Stimulated activated CD8-positive, alpha-beta memory T cell treated with anti-CD3 and anti-CD28 coated beads, Interleukin-4, amount 100 ng/mL, for 1 hour (primary cell): ENCODE measurements at places on chromosomes 4 and X.

DNA sequence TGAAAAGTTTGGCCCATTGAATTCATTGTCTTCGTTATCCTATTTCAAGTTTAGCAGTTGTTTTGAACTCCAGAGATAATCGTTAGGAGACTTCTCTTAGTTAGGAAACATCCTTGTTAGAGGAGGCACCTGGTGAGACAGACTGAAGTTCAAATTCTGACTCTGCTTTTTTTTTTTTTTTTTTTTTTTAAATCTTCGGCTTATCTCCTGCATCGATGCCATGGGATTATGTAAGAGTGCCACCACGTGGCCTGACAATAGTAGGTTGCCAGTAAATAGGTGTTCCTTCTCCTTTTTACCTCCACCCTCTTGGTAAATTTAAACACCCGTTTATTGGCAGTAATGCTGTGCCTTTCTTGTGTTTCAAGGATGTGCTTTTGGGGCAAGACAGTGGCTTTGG is 149.3 kb downstream of the SOWAHB start:
- DNase-seq, result no peak

GRCh38 chr4:121510341-121510874 is 129.6 kb upstream of the QRFPR start:
- DNase-seq, result no peak

DNA sequence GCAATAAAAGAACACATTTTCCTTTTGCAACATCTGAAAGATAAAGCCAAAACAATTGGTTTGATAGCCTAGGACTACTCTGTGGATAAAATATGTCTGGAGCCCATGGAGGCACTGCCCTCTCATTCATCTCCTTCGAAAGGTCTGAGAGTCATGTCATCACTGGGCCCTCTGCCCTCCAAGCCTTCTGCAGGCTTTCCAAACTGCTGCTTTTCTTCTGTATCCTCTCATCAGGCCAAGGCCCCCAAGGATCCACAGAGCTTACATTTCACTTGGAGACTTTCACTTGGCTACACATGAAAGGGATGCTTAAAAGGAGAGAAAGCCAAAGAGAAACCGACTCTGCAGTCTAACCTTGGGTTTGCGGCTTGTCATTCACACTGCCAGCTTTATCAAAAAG is 109.9 kb downstream of the SH3RF1 start:
- DNase-seq, result no peak

- DNase-seq, result no peak
These were observed 146.3 kb downstream of the OPHN1 start for GRCh38 chrX:68286980-68287379.

GRCh38 chrX:118773782-118774181 is 46.4 kb downstream of the IL13RA1 start:
- DNase-seq, result no peak

DNA sequence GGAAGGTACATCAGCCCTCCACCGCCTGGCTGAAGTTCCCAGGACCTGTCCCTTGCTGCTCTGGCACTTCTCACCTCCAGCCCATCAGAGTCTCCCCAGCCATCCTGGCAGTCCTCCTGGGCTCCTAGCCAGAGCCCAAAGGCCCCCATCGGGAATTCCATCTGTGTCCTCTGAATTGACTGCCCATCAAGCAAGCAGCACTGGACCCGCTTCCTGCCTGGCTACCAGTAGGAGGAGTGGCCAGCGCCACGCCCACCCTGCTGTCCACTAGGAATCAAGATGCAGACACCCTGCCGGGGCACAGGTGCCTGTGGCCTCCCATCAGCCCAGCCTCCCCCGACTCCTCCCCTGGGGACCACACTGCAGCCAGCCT is 47.2 kb downstream of the C4orf50 start:
- DNase-seq, result no peak

DNA sequence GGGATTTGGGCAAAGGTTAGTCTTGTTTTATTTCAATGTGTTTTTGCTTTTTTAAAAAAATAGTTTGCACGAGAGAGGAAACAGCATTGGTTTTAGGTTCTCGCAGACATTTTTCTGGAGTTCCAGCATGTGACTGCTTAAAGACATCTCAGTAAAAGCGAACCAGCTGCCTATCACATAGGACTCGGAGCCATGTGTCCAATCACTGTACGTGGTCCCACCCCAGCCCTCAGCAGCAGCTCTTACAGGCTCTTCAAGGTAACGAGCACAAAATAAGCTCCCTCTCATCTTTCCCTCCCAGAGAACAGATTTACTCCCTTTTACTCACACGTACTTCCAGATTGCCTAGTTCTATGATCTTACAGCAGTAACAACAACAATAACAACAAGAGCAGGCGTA is 68.7 kb downstream of the MCF2 start:
- no peak for DNase-seq

GRCh38 chr4:31442236-31442635 is 722.1 kb downstream of the PCDH7 start:
- no peak for DNase-seq

GRCh38 chr4:35175487-35175886 is 1068.8 kb downstream of the ARAP2 start:
- no peak for DNase-seq

DNA sequence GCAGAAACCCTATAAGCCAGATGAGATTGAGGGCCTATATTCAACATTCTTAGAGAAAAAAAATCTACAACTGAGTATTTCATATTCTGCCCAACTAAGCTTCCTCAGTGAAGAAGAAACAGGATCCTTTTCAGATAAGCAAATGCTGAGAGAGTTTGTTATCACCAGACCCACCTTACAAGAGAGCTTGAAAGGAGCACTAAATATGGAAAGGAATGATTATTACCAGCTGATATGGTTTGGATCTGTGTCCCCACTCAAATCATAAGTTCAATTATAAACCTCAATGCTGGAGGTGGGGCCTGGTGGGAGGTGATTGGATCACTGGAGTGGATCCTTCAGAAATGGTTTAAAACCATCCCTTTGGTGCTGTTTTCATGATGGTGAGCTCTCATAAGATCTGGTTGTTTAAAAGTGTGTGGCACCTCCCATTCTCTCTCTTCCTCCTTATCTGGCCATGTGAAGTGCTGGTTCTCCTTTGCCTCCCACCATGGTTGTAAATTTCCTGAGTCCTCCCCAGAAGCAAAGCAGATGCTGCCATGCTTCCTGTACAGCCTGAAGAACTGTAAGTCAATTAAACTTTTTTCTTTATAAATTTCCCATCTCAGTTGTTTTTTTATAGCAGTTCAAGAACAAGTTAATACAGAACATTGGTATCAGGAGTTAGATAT is 144.2 kb downstream of the MSN start:
- DNase-seq, result no peak

- no peak for DNase-seq
These were observed 3.5 kb upstream of the HDAC6 start for GRCh38 chrX:48798318-48798717.

DNA sequence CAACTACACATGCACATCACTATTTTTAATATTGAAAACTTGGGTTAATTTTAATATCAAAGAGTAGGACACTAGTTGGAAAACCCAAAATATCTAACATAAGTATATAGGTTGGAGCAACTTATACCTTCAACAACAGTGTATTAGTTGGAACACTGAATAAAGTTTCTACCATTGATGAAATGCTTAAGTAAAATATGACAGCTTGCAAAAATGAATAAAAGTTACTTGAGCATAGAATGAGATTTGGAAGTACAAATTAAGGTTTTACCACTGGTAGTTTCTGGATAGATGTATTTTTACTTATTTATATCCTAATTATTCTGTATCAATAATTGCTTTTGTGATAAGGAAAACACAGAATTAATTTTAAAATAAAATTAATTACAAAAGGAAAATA is 1079.6 kb downstream of the ADGRL3 start:
- no peak for DNase-seq
